NCI-H1105 (cell line): ENCODE measurements at places on chromosomes 7 and 10.

DNA sequence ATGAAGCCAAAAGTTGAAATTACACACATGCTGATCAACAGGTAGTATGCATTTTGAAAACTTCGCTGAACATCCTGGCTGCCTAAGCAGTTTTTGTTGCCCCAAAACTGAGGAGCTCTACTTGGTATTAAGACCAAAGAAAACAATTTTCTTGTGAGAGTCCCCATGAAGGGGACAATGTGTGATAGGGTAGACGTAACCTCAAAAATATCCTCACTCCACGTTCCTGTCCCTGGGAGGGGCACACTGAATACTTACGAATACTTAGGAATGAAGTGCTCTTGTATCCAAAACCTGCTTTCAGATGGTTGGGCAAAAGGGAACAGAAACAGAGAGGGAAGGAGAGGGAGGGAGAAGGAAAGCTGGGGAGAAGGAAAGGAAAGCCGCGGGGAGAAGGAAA is 24.7 kb downstream of the CCDC6 start:
- no peak for DNase-seq

DNA sequence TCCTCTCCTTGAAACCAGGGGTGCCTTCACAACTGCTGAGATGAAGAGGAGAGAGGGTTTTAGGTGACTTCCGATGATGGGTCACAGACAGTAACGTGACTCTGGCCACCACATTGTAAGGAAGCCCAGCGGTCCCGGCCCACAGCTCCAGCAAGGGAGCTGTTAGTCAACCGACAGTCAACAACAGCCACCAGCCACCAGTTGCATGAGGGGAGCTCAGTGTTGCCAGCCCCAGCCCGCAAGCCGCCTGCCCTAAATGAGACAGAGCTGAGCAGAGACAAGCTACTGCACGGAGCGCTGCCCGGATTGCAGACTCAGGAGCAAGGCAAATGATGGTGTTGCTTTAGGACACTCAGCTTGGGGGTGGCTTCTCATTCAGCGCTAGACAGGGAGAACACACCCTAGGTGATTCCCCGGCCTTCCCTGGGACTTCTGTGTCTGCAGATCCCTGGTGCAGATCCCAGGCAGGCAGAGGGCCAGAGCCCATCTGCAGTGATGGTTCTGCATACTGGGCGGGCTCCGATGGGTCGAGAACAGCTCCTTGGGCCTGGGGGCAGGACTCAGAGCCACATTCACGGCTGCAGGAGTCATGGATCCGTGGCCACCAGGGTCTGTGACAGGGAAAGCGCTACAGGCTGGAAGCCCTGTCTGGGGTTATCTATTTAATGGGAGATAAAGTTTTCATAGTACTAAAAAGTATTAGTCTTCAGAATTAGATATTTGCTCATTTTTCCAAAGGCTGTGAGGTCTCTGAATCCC is 14.3 kb upstream of the RET start:
- no peak for DNase-seq

GRCh38 chr7:1623810-1624209 is 46.3 kb upstream of the ELFN1 start:
- no peak for DNase-seq

GRCh38 chr7:129417073-129417472 is 17.2 kb upstream of the STRIP2 start:
- no peak for DNase-seq

DNA sequence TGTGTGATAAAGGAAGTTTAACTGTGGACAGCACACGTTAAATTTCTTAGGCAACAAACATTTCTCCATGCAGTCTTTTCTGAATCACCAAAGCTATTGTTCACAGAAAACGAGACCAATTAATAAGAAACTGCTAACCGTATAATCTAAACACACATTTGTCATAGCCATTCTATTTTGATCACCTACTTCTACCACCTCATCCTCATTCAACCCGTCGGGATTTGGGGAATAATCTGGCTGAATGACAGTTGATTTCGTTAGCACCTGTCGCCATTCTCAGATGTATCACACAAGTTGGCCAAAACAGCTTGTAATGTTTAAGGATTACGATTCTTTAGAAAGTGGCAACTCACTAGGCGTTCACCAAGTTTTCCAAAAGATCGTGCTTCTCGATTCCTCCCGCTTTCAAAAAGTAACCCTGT is 1.2 kb downstream of the EZH2 start:
- DNase-seq: no peak

GRCh38 chr10:133400624-133401424 is 6.9 kb downstream of the MTG1 start:
- no peak for DNase-seq

GRCh38 chr7:954330-955238 is at the start of gene ADAP1:
TSS of gene ADAP1 (minus strand) at chr7:954680. CDS start at chr7:954477, 203 bp downstream.
- DNase-seq: no peak

GRCh38 chr7:134645478-134645877 is 1.2 kb upstream of the BPGM start:
- no peak for DNase-seq
